Stimulated activated CD4-positive, alpha-beta T cell treated with anti-CD3 and anti-CD28 coated beads, Interleukin-2, amount 100 ng/mL, for 4 hours (primary cell): ENCODE measurements at places on chromosomes 2 and 18.

- no peak for DNase-seq
Measured at GRCh38 chr2:120381661-120382060, 35.7 kb downstream of the INHBB start.

- DNase-seq, result no peak
Measured at GRCh38 chr2:52369178-52369577, 1337.2 kb upstream of the NRXN1 start.

- no peak for DNase-seq
Measured at GRCh38 chr18:63410792-63411191, 11.5 kb downstream of the VPS4B start.

- no peak for DNase-seq
Measured at GRCh38 chr2:173862612-173863217, 102.5 kb downstream of the SP3 start.

GRCh38 chr2:151189125-151189524, 72.5 kb downstream of the RBM43 start:
- DNase-seq, result no peak

- no peak for DNase-seq
Measured at GRCh38 chr2:60317844-60318243, 235.6 kb downstream of the BCL11A start.

GRCh38 chr18:67951137-67951536, 434.6 kb upstream of the DSEL start:
- DNase-seq, result no peak

DNA sequence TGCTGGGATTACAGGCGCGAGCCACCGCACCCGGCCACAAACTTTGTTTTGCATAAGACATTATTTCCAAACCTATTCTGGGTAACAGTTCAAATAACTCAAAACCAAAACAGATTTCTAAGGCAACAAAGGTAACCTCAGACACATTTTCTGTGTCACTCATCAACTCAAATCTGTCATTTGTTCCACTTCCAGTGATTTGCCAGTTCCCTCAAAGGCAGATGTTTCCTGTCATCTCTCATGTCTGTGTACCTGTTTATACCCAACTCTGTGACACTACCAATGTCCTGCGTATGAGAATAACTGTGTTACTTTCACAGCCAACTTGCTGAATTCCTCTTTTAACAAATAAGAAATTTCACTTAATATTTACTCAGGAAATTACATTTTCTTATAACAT, 54.4 kb downstream of the SCN3A start:
- DNase-seq, result no peak

- no peak for DNase-seq
Measured at GRCh38 chr2:225282858-225283710, 116.4 kb upstream of the NYAP2 start.

DNA sequence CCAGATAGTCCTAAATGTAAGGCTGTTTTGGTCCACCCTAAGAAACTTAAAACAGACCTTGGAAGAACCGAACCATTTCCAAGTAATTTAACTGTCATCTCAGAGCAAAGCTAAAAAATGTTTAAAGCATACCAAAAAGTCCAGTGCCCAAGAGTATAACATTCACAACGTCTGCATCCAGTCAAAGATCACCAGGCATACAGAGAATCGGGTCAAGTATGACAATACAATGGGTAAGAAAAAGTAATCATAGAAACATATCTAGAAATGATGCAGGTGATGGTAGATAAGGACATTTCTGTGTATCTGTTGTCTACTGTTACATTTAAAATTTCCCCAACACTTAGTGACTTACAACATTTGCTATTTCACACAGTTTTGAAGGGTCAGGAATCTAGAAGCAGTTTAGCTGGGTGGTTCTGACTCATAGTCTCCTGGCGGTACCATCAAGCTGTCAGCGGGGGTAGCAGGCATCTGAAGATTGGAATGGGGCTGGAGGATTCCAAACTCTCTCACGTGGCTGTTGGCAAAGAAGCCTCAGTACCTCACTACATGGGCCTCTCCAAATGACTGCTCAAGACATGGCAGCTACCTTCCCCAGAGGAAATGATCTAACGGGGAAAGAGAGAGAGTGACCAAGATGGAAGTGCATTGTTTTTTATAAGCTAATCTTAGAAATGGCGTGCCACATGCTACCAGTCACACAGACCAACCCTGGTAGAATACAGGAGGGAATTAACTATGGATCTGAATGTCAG, 36.6 kb upstream of the DYNC2LI1 start:
- no peak for DNase-seq

GRCh38 chr2:152372438-152372984, 37.5 kb downstream of the FMNL2 start:
- no peak for DNase-seq

DNA sequence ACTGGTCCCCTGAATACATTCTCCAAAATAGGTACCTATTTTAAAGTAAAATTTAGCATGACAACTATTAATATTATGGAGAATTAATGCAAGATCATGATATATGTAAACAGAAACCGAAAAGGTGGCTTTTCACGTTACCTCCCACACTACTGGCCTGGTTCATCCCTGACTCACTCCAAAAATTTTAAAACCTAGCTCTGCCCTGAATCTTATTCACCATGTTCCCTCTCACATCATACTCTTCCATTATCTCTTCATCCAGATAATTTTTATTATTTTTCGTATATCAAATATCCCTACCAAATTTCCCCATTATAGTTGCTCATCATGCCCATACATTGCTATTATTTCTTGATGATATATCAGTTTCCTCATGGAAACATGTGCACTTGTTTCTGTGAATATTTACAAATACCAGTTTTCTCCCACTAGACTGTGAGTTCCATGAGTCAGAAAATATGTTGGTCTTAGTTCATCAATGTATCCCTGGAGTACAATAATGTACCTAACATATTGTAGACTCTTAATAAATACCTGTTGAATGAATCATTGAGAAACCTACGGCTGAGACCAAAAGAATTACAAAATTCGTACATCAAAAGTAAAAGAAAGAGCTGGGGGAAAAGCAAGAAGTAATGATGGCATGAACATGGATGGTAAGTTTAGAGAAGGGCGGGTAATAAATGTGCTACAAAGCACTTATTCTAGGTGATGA, 360.1 kb upstream of the CHAC2 start:
- DNase-seq, result no peak

DNA sequence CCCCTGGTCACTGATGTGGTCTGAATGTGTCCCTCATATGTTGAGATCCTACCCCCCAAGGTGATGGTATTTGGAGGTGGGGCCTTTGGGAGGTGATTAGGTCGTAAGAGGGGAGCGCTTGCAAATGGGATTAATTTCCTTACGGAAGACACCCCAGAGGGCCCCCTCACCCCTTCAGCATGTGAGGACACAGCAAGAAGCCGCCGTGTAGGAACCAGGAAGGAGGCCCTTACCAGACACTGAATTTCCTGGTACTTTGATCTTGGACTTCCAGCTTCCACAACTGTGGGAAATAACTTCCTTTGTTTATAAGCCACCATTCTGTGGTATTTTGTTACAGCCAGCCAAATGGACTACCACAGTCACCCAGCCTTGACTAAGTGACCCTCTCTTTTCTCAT, 35.9 kb downstream of the NCK2 start:
- DNase-seq, result no peak

- DNase-seq, result no peak
Measured at GRCh38 chr2:182864949-182865570, 1.4 kb downstream of the FRZB start.

GRCh38 chr18:40355726-40356125, 1599.3 kb upstream of the PIK3C3 start:
- DNase-seq, result no peak

GRCh38 chr18:58967751-58968254, 103.1 kb downstream of the ZNF532 start:
- no peak for DNase-seq

DNA sequence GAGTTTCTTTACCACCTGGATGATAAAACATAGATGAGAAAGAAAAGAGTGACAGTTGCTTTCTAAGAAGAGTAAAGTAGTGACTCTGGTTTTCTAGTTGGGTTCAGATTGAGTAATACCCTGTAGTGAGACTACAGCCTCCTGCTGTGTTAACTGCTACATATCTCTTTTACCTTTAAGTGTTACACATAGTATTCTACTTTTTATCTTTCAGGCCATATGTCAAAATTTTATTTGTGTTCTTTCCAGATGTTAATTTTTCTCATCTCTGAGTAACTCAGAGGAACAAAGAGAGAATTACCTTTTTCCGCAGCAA, 348.2 kb downstream of the CTNNA2 start:
- no peak for DNase-seq

GRCh38 chr18:12049978-12050811, 43.4 kb upstream of the ANKRD62 start:
- DNase-seq, result no peak

DNA sequence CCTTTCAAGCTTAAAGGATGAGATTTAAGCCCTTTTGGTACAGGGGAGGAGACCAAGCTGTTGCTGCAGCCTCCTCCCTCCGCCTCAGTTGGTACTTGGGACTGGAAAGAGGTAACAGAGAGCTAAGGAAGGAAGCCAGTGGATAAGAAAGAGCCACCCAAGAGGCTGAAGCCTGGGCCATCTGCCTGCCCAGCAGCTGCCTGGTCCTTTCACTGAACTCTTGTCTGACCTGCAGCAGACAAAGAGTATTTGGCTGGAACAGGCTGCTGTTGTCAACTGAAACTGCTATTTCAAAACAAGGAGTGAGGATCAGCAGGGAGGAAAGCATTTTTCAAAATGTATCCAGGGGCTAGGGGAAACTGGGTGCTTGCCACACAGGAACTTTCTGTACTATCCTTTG, 30.3 kb downstream of the TNS1 start:
- no peak for DNase-seq

DNA sequence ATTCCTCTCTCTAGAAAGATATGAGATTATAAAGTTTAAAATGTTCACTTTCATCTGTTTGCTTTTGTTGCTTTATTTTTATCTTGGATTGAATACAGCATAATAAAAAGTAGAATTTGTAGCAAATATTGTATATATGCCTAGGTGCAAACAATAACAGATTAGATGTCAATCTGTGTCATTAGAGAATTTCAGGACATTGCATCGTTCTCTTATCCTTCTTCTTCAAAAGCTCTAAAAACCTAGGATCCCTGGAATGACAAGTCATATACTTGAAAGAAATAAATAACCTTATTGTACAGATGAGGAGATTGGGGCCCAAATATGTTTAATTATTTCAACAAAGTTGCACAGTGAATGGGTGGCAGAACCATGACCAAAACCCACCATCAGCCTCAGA, 102.8 kb upstream of the BZW1 start:
- no peak for DNase-seq

GRCh38 chr2:1455466-1455865, 42.2 kb downstream of the TPO start:
- DNase-seq, result no peak

DNA sequence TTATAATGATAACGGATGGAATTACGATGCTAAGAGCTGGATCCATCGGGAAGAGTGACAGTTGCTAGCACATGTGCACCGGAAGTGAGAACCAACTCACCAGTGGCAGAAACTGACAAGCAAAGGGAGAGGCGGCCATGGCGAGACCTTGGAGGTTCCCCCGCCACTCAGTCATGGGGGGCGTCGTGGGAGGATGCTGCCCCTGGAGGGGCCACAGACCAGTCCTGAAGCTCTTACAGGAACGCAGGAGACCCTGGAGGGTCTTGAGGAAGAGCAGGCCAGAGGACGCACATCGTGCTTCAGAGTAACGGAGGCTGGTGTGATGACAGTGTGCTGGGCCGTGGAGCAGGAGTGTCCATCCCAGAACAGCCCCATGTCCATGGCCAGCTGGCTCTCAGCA, 53.1 kb upstream of the KCNG2 start:
- no peak for DNase-seq

DNA sequence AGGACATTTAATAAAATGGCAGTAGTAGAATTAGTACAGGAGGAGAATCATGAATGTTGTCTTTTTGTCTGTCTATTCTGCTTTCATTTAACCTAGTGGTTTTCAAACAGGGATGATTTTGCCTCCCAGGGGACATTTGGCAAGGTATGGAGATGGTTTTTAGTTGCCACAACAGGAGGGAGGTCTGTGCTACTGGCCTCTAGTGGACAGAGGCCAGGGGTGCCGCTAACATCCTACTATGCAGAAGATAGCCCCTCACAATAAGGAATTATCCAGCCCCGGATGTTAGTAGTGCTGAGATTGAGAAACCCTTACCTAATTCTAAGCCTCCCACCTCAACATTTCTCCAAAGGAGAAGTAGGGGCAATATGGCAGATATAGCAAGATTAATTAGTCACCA, 18.3 kb downstream of the FASTKD2 start:
- no peak for DNase-seq
